Activated CD8-positive, alpha-beta memory T cell treated with anti-CD3 and anti-CD28 coated beads for 48 hours (primary cell): ENCODE measurements at places on chromosomes 6 and 20.

- DNase-seq: no peak
Observed at GRCh38 chr6:108156938-108157233, 8.9 kb upstream of the NR2E1 start.

GRCh38 chr20:34190679-34191090, 50.5 kb upstream of the ASIP start:
- peak; percentile 9 for DNase-seq

- DNase-seq: peak; percentile 6
Observed at GRCh38 chr6:88725111-88725975, 238.1 kb downstream of the RNGTT start.

- no peak for DNase-seq
Observed at GRCh38 chr6:90941885-90942284, 355.0 kb upstream of the MAP3K7 start.

DNA sequence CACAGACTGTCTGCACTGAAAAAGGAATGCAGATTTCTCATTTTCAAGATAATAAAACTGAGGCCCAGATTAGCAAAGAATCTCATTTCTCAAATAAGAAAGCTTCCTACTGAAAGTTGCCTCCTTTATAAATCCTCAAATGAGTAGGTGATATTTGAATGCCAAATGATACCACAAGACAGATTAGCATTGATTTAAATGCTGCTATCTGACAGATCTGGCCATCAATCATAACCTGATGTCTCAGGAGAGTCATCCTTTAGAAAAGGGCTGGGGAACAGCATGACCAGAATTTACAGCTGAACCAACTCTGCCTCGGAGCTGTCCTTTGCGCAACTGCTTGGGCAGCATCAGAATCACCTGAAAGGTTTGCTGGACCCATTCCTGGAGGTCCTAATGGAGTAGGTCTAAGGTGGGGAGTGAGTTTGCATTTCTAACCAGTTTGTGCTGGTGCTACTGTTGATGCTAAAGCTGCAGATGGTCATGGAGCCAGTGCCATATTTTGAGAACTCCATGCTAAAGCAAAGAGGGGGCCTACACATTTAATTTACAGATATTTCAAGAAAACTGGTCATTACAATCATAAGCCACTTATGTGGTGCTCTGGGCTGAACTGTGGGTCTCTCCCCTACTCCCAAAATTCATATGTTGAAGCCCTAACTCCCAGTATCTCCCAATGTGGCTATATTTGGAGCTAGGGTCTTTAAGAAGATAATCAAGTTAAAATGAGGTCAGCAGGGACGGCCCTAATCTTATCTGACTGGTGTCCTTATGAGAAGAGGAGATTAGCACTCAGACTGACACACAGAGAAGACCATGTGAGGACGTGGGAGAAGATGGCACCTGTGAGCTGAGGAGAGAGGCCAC, 295.5 kb upstream of the JARID2 start:
- DNase-seq: no peak

- no peak for DNase-seq
Observed at GRCh38 chr6:8556370-8557013, 121.1 kb upstream of the SLC35B3 start.

DNA sequence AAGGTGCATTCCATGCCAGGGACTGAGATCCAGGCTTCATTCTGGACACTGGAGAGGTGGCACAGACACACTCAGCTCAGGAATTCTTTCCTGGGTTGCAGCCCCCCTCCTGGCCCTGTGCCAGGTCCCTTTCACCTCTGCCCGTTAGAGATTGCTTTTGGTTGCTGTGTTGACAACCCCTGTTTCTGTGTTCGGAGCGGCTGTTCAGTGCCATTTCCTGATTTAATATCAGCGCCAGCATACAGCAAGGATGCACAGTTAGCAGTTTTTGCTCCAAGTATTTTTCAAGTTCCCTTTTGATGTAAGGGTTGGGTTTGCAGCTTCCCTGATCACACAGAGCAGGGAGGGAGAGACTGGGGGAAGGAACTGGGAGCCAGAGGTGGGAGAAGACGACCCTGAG, 8.5 kb upstream of the MAFB start:
- no peak for DNase-seq

- DNase-seq: no peak
Observed at GRCh38 chr6:73747289-73747688, 51.3 kb downstream of the CD109 start.

DNA sequence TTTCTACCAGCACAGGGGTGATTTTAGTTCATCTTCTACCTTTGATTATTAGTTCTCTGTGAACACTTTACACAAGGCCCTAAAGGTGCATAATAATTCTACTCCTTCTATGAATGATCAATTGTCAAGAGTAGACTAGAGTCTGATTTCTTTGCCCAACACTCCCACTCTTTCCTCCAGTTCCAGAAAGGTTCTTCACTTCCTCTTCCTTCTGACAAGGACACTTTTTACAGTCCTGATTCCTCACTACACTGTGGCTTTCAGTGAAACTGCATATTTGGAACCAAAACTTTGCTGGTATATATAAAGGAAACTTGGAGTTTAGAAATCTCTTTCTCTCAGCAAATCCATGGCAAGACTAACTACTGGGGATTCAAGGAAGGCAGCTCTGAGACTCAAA, 10.6 kb upstream of the RSPO3 start:
- no peak for DNase-seq

- DNase-seq: no peak
Observed at GRCh38 chr20:61636531-61637116, 384.6 kb downstream of the CDH4 start.

DNA sequence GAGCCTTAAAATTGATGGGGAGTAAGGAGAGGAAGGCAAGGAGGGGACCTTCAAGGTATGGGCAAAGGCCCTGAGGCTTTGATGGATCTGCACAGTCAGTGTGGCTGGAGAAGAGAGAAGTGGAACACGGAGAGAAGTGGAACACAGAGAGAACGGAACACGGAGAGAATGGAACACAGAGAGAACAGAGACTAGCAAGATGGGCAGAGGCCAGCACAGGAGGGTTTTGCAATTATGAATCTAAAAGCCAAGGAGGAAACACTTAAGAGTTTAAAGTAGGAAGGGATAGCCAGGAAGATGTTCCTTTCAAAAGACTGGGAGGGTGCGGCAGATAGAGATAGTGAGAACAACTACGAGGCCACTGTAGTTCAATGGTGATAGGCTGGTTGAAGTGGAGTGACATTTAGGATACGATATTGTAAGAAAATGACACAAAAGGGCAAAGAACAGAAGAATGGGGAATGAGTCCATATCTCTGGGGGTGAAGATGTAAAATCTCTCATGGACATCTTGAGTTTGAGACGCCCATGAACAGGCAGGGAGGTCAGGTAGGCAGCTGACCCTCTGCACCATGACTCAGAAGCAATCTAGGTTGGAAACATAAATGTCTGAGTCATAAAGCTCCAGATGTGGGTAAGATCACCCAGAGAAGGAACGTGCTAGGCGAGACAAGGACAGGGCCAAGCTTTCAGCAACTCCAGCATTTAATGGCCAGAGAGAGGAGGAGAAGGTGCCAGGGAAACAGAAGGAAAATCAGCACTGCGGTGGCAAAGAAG, 25.4 kb downstream of the ZMYND8 start:
- no peak for DNase-seq

DNA sequence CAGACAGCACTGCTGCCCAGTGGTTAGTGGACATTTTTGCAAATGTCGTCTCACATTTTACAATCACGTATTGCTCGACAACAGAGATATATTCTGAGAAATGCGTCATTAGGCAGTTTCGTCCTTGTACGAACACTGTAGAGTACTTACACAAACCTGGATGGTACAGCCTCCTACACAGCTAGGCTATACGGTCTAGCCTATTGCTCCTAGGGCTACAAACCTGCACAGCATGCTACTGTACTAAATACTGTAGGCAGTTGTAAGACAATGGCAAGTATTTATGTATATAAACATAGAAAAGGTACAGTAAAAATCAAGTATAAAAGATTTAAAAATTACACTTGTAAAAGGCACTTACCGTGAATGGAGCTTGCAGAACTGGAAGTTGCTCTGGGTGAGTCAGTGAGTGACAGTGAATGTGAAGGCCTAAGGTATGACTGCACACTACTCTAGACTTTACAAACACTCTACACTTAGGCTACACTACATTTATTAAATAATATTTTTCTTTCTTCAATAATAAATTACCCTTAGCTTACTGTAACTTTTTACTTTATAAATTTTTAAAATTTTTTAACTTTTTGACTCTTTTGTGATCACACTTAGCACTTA, 43.1 kb downstream of the ALDH5A1 start:
- DNase-seq: no peak

- DNase-seq: no peak
Observed at GRCh38 chr20:5065879-5066383, 53.8 kb downstream of the PCNA start.

- no peak for DNase-seq
Observed at GRCh38 chr6:33809594-33809993, 5.8 kb upstream of the MLN start.

- DNase-seq: no peak
Observed at GRCh38 chr6:28920281-28920680, 3.5 kb downstream of the TRIM27 start.

- no peak for DNase-seq
Observed at GRCh38 chr6:106797186-106797585, 167.8 kb downstream of the QRSL1 start.

DNA sequence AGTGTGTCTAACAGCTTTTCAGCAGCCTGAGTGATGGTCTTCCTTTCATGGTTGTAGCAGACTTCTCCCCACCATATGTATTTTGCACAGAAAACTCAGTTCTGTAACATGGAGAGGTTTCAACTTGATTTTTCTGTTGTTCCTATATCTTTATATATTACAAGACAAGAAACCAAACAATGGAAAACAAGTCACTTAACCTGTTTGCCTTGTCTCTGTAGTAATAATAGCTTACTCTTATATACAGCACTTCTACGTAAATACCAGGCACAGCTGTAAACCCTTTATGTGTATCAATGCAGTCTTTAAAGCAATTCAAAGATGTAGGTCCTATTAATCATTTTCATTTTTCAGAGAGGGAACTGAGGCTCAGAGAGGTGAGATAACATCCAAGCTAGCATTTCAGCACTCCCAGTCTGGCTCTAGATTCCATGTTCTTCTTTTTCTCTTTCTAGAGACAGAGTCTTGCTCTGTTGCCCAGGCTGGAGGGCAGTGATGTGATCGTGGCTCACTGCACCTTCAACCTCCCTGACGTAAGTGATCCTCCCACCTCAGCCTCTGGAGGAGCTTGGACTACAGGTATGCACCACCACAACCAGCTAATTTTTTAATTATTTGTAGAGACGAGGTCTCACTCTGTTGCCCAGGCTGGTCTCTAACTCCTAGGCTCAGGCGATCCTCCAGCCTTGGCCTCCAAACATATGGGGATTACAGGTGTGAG, 90.4 kb downstream of the DTNBP1 start:
- no peak for DNase-seq

DNA sequence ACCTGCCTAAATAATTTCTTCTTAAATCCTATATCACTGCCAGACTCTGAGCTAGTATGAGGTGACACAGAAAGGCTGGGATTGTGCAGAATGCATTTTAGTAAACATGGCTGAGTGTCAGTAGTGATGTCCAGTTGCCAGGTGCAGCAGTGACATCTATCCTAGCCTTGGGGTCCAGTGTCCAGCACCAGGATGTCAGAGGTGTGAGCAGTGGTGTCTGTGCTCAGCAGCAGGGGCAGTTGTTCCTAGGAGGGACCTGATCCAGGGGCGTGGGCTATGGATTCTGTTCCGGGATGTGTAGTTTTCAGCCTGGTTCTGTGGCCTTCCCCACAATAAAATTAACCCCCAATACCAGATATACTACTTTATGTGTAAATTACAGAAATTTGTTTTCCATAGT, 6.0 kb downstream of the HLA-C start:
- no peak for DNase-seq

DNA sequence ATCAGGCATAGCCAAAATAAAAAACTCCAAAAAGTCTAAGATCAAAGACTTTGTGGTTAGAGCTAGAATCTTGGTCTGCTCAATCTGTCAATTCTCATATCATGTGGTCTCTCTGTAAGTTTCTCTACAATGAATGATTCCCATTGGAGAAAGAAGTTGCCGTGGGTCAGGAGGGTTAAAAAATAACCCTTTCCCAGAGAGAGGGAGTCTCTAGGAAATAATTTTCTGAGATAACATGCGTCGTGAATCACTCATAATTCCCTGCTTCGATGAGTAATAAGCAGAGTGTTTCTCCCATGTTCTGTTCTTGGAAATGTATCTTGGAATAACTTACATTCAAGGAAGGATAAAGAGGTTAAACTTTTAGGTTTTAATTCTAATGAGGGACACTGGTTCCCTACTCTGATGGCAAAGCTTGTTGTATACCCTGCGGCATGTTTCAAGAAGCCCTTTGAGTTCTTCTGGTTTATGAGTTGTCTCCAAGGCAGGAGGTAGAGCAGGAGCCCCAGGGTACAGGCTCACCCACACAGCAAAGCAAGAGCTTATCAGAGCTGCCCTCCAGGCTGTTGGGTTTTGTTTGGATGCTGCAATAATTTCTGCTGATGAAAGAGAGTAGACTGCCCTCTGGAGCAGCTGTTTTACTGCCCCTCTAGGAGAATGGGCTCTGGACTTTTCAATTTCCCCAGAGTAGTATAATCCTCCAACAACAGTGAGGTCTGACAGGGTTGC, 599.1 kb downstream of the QKI start:
- DNase-seq: no peak

GRCh38 chr6:159312206-159312605, 143.0 kb downstream of the FNDC1 start:
- DNase-seq: no peak

- no peak for DNase-seq
Observed at GRCh38 chr6:41352907-41353306, 17.5 kb downstream of the NCR2 start.

- DNase-seq: no peak
Observed at GRCh38 chr6:115362234-115362633, 698.5 kb downstream of the FRK start.

DNA sequence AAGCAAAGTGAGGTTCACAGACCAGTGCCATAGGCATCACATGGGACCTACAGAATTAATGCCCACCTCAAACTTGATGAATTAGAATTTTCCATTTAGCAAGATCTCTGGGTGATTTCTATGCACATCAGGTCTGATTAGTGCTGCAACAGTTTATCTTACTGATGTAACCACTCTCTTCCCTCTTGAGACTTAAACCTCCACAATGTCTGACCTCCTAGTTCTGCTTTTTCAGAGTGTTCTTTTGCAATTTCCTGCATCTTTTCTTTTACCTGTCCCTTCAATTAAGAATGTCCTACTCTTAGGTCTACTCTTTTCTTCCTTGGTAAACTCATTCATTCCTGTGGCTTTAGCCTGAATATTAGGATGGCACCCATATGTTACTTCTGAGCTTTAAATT, 615.3 kb downstream of the TFAP2A start:
- no peak for DNase-seq

DNA sequence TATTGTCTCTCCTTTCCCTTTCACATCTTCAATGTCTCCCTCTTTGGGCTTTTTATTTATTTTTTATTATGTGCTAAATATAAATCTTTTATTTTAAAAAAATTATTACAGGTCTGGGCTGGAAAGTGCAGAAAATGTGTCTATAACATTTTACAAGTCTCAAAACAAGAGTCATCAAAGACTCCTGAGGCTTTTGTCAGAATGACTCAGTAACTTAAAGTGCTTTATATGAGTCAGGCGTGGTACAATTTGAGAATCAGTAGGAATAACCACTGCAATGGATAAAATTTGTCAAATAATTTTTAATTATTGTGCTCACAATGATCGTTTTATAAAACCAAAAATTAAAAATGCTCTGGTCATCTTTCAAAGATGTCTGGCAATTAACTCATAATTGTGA, 193.9 kb downstream of the MMUT start:
- no peak for DNase-seq
